ENCODE measurements at places on chromosomes 6 and 20. TPM values are rescaled to one million over a fixed set of nuclear protein-coding genes. Genes with fewer than 3 reads are reported as not detected.

The SMOC2 gene
- total RNA-seq: 0.42 TPM

GRCh38 chr6:170286934-170287265, 4.0 kb downstream of the DLL1 start:
- H3K4me3 ChIP-seq: no peak overlapping the region
- H3K4me1 ChIP-seq: peaks cover 7% of the 10 kb centered on the region
- H3K27ac ChIP-seq: no peak overlapping the region
- H3K36me3 ChIP-seq: no peaks in the 10 kb centered on the region

- peaks cover 2% of the 10 kb centered on the region for H3K27me3 ChIP-seq
- no peak overlapping the region for H3K27ac ChIP-seq
- no peak overlapping the region for H3K4me3 ChIP-seq
- DNase-seq: no peak
These were observed 116.3 kb downstream of the TAF4 start for GRCh38 chr20:61949363-61949713.

DNA sequence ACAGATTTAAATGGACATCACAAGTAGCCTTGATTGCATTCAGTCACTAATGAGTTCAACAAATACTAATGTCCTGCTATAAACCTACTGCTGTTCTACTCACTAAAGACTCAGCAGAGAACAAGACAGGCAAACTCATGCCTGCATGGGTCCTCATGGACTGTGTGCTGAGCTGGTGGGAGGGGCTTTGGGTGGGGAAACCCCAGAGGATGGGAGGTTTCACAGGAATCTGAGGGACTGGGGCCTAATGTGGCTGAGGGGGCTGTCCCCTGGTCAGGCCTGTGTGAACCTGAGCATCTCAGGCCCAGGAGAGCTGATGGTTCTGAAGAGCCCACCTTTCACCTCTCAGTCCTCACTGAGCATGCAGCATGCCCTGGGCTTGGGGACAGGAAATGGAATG, 1.4 kb downstream of the CST8 start:
- H3K4me3 ChIP-seq: no peak overlapping the region
- H3K27me3 ChIP-seq: no peaks in the 10 kb centered on the region
- H3K27ac ChIP-seq: no peak overlapping the region
- DNase-seq: no peak

DNA sequence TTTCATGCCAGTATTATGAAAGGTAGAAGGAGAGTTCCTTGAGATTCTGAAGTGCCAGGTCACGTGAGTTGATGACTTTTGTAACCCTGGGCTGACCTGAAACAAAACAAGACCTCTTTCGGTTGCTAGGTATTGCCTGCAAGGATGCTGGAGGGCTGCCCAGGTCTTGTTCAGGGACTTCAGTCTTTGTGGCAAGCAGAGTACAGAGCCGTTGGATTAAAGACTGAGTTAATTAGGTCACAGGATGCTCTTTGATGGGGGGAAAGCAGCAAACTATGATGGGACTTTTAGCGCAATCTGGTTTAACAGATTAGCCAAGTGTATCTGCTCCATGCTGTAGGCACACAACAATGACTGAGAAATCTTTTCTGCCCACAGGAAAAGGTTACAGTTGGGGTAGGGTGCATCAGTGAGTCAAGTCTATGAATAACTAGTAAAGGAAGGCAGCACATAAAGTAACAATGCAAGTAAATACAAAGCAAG, 12.8 kb upstream of the ELOVL5 start:
- no peak overlapping the region for H3K27ac ChIP-seq
- no peak overlapping the region for H3K4me3 ChIP-seq
- H3K27me3 ChIP-seq: no peaks in the 10 kb centered on the region
- no peaks in the 10 kb centered on the region for H3K36me3 ChIP-seq

DNA sequence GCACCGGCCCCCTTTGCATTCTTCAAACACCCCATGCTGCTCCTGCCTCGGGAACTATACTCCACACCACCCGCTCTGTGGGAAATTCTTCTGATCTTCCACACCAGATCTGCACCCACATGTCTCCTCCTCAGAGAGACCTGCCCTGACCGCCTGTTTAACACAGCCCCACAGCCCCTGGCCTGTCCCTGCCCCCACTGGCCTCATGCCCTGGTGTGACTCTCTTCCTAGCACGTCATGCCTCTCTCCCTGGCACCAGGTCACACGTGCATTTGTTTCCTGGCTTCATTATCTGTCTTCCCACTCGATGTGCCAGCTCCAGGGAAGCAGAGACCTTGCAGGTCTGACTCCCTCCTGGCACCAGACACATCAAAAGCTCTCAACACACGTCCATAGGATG, 79.6 kb downstream of the ANKRD60 start:
- H3K4me3 ChIP-seq: no peak overlapping the region
- H3K27me3 ChIP-seq: peaks cover 52% of the 10 kb centered on the region
- no peak overlapping the region for H3K27ac ChIP-seq
- H3K4me1 ChIP-seq: no peaks in the 10 kb centered on the region

DNA sequence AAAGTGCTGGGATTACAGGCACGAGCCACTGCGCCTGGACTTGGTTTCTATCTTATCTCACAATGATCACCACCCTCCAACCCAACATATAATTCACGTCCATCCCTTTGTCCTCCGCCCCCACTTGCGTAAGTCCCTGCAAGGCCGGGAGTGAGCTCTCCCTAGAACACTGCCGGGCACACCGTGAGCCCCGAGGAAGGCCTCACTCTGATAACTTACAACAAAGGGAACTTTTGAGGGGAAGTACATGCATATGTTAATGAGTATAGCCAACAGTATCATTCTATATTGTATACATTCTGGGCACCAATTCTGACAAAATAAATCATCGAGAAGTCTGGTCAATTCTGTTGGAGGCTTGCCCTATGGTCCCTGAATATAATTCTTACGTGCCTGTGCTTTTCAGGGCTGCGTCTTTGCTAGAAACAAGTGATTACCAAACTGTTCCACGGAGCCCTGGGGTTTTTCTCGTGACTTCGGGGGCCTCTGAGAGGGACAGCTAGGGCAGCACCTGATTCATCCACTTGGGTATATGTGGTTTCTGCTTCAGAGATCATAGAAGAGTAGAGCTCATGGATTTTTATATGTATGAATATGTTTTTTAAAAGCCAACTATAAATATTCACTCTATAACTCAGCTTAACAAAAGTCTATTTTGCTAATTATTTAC, 469.8 kb upstream of the AGPAT4 start:
- H3K36me3 ChIP-seq: no peaks in the 10 kb centered on the region
- H3K4me1 ChIP-seq: no peaks in the 10 kb centered on the region
- no peak overlapping the region for H3K27ac ChIP-seq
- H3K27me3 ChIP-seq: no peaks in the 10 kb centered on the region
- no peak for DNase-seq

The SCAF8 gene
- total RNA-seq: 34.6 TPM

- H3K4me1 ChIP-seq: peaks cover 25% of the 10 kb centered on the region
- H3K27ac ChIP-seq: no peak overlapping the region
- peak; percentile 38 for DNase-seq
- no peaks in the 10 kb centered on the region for H3K36me3 ChIP-seq
- no peak overlapping the region for H3K4me3 ChIP-seq
These were observed 124.2 kb downstream of the LY86 start for GRCh38 chr6:6712449-6713403.

- no peaks in the 10 kb centered on the region for H3K36me3 ChIP-seq
- H3K4me3 ChIP-seq: no peak overlapping the region
- H3K4me1 ChIP-seq: no peaks in the 10 kb centered on the region
- H3K27me3 ChIP-seq: no peaks in the 10 kb centered on the region
These were observed 77.4 kb downstream of the B3GAT2 start for GRCh38 chr6:70879496-70879895.

DNA sequence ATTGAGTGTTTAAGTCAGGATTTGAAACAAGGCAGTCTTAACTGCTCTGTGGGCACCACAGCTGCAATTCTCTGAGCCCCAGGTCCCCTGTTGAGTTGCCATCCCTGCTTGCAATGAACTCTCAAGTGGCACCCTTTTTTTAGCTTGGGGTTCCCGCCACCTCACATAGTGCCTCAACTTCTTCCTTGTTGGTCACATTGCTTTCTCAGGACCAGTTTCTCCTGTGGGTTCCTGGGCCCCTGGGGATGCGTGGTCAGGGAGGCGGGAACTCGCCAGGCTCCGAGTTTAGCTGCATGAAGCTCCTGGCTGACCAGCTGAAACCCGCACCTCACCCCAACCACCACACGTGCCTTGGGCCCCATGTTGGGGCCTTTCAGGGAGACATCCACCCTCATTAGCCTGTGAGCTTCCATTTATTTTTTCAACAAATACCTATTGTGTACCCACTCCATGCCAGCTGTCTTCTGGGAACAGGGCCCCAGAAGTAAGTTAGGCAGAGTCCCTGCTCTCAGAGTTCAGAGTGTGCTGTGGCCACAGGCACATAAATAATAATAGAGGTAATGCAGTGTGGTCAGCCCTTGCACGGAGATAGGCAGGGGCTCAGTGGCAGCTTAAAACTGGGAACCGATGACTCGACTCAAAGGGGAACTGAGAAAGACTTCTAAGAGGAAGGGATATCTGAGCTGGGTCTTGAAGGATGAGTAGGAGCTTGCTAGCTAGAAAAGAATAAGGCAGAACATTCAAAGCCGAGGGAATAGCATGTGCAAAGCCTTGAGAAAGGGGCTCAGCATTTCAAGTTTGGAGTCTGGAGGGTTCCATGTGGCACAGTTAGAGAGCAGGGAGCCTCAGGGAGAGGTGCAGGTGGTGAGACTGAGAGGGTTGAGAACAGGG, 33.9 kb upstream of the FAM83D start:
- no peak overlapping the region for H3K4me3 ChIP-seq
- H3K4me1 ChIP-seq: peaks cover 17% of the 10 kb centered on the region
- DNase-seq: no peak
- peaks cover under 1% of the 10 kb centered on the region for H3K27me3 ChIP-seq
- H3K27ac ChIP-seq: no peak overlapping the region

GRCh38 chr6:158198461-158198860, 30.3 kb downstream of the GTF2H5 start:
- no peaks in the 10 kb centered on the region for H3K27me3 ChIP-seq
- H3K4me1 ChIP-seq: no peaks in the 10 kb centered on the region
- no peaks in the 10 kb centered on the region for H3K36me3 ChIP-seq
- no peak for DNase-seq
- H3K4me3 ChIP-seq: no peak overlapping the region

DNA sequence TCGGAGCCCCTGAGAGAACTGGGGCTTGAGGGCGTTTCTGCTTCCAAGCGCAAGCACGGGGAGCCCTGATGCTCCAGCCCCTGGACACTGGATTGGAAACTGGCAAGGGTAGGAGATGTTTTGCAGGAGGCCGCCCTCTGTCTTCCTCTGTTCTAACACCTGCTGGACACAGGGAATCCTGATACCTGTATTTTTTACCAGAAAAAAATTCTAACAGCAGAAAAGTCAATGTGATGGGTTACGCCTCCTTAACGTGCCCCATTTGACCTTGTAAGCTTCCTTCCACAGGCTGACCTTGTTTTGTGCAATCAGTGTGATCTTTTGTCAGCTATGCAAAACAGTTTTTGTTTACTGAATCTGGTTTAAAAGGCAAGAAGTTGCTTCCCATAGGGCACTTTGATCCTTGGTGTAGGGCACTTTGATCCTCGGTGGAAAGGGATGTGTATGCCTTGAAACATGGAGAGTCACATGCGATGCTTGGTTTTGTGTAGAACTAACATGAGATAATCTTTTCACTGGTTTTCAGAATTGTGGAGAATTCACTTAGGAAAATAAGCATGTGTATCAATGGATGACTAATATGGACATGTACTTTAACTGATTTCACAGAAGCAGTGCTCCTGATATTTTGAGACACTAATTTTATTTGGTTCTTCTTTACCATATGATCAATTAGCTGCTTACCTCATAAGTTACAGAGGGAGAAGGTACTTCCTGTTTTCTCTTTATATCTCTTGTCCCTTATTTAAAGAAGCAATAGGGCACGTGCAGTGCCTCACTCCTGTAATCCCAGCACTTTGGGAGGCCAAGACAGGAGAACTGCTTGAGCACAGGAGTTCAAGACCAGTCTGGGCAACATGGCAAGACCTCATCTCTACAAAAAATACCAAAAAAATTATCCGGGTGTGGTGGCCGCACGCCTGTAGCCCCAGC, 59.9 kb upstream of the MAP3K4 start:
- no peak overlapping the region for H3K4me3 ChIP-seq
- H3K27ac ChIP-seq: no peak overlapping the region
- no peak for DNase-seq

DNA sequence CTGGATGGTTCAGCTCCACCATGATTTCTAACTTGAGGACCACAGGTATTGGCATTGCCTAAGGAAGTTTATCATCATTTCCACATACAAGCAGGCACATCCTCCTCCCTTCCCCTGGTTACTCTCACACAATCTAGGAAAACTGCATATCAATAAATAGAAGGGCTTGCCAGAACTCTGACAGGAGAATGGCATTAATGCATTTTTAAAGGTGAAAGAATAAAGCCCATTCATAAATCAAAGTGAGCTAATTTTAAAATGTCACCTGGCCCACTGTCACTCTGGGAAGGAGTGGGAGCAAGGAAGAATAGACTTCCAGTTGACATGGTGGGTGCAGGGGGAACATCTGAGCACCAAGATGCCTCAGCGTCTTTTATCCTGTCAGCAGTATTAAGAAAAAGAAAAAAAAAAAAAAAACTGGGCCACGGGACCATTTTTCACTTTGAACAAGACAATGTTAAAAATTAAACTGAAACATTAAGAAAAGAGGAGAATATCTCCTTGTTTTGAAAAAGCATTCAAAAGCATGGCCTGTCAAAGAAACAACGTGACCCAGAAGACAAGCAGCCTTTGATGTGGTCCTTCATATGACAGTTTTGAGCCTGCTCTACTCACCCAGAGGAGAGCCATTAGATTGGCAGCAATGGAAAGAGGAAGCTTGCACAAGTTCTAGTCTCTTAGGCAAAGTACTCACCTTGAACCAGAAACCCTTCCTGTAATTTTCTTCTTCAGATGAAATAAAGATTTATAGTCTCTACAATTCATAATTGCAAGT, 39.3 kb upstream of the SMLR1 start:
- no peaks in the 10 kb centered on the region for H3K36me3 ChIP-seq
- no peak for DNase-seq
- H3K4me1 ChIP-seq: no peaks in the 10 kb centered on the region
- no peak overlapping the region for H3K27ac ChIP-seq
- no peaks in the 10 kb centered on the region for H3K27me3 ChIP-seq

- no peaks in the 10 kb centered on the region for H3K4me1 ChIP-seq
- H3K4me3 ChIP-seq: no peak overlapping the region
- no peaks in the 10 kb centered on the region for H3K36me3 ChIP-seq
- peaks cover 7% of the 10 kb centered on the region for H3K27me3 ChIP-seq
- H3K27ac ChIP-seq: no peak overlapping the region
- no peak for DNase-seq
These were observed 5.6 kb upstream of the FRMD1 start for GRCh38 chr6:168084465-168085160.

DNA sequence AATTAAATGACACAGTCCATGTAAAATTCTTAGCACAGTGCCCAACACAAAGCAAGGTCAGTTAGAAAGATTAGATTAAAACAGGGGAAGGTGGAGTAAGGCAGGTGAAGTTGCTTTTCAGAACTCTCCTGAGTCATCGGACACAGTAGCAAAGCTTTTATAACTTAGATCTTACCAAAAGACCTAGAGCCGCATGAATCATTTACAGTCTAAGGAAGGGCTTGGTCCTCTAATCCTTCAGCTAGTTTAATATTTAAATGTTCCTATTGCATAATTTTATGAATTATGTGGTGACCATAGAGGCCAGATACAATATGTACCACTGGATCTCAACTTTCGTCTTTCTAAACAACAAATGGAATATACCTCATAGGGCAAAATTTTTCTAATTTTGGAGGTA, 202.1 kb upstream of the SNX9 start:
- H3K27me3 ChIP-seq: no peaks in the 10 kb centered on the region
- no peaks in the 10 kb centered on the region for H3K4me1 ChIP-seq
- no peak overlapping the region for H3K4me3 ChIP-seq
- H3K36me3 ChIP-seq: no peaks in the 10 kb centered on the region
- no peak overlapping the region for H3K27ac ChIP-seq

GRCh38 chr6:116883005-116883404, 6.0 kb downstream of the RFX6 start:
- H3K27ac ChIP-seq: no peak overlapping the region
- no peaks in the 10 kb centered on the region for H3K36me3 ChIP-seq
- H3K4me1 ChIP-seq: no peaks in the 10 kb centered on the region
- DNase-seq: no peak
- no peak overlapping the region for H3K4me3 ChIP-seq

The AIF1 gene
- total RNA-seq: not detected
